AG20443 (cell line): ENCODE measurements at places on chromosomes 3 and 15.
A peak's percentile ranks its signal among the peaks of the same experiment; 100 is the strongest.

- peak; percentile 63 for DNase-seq
These were observed 20.4 kb downstream of the FAH start for GRCh38 chr15:80173022-80173759.

DNA sequence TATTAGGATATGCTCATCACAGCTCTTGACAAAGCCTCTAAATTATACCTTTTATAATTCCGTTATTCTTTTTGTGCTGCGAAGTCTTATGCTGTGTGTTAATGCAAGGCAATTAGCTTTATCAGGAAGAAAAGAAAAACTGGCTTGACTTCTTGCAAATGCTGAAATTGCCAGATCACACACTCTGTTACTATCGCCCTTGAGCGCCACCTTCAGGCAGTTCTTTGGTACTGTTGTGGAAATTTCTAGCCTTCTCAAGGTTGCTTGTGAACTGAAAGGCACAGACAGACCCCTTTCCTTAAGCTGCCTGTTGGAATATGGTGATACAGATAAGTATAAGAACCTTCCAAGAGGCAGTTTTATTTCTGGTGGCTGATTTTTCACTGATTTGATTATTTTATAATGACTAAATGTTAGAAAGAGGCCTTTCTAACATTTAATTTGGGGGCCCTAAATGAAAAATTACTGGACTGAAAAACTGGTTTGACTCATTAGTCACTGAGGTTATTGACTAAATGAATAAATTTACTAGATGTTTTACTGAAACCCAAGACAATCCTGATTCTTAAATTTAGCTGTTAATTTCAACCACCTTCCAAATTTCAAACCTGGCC lies 126.2 kb upstream of the RASGRP1 start:
- peak; percentile 62 for DNase-seq

GRCh38 chr3:53718462-53718861 lies 127.8 kb downstream of the CHDH start:
- no peak for DNase-seq

DNA sequence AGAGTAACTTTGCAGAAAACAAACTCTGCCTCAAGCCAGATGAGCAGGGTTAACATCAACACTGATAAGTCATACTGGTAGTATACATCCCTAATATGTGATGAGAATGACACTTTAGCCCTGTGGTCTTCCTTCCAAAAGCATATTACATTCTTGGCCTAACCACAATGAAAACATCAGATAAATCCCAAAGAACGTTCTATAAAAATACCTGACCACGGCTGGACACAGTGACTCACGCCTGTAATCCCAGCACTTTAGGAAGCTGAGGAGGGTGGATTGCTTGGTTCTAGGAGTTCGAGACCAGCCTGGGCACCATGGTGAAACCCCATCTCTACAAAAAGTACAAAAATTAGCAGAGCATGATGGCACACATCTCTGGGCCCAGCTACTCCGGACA lies 4.7 kb downstream of the TMCC1 start:
- DNase-seq: peak; percentile 70

- DNase-seq: peak; percentile 90
These were observed 193.6 kb downstream of the TP63 start for GRCh38 chr3:189824629-189825312.

DNA sequence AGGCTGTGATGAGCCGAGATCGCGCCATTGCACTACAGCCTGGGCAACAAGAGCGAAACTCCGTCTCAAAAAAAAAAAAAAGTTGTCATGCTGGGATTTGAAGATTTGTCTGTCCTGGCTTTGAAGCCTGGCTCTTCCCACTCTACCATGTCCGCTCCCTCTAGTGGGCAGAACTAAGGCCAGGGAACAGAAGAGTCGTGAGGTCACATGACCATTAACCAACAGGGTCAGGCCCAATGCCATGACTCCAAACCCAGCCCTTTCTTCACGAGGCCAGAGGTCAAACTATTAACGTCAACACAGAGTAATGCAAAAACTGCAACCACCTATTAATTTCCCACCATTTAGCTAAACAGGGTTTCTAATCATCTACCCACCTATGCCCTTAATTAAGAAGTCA lies 212.1 kb downstream of the ADAMTS17 start:
- DNase-seq: no peak
